Progenitor cell of endocrine pancreas (in vitro differentiated cells): ENCODE measurements at places on chromosomes 6 and 20.

DNA sequence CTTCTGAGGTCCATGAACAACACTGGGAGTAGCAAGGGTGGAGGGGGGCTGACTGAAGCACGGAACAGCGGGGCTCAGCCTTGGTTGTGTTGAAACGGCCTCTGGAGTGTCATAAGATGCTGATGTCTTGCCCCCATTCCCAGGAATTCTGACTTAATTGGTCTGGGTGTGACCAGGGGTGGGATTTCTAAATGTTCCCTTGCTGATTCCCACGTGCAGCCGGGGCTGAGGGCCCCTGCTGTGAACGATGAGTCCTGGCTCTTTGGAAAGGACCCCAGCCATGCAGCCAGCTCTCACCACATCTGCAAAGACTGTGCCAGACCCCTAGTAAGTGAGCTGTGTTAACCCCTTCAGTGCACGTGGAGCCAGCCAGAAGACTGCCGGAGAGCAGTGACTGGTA lies 28.6 kb upstream of the FAM50B start:
- H3K27ac ChIP-seq, result no peak overlapping the region
- H3K36me3 ChIP-seq, result no peaks in the 10 kb centered on the region
- H3K27me3 ChIP-seq, result peaks cover 3% of the 10 kb centered on the region
- peaks cover 12% of the 10 kb centered on the region for H3K4me1 ChIP-seq

DNA sequence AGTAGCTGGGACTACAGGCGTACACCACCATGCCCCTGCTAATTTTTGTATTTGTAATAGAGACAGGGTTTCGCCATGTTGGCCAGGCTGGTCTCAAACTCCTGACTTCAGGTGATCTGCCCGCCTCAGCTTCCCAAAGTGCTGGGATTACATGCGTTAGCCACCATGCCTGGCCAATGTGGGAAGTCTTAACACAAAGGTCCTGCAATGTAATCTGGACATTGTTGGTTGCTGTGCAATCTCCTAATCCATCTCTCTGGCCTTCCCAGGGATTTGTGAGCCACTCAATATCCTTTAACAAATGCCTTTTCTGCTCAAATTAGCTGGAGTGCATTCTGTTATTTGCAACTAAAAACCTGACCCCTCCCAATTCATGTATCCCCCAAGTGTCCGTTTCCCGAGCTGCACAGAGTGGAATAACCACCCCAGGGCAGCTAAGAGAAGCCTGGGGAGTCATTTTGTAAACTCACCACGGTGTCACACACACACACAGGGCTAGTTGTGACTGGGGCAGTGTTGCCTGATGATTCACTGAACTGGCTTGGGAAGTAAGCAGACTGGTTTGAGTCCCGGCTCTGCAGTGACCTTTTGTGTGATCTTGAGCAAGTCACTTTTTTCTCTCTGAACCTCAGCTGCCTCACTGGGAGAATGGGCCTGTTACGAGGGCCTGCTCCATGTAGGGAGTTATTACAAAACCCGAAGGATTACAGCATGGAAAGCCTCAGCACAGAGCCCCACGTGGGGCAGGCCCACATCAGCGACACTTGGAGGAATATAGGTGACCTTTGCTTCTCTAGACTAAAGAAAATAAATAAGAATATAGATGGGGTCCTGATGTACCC lies 152.3 kb downstream of the ZMYND8 start:
- H3K36me3 ChIP-seq, result peaks cover 8% of the 10 kb centered on the region
- no peaks in the 10 kb centered on the region for H3K27me3 ChIP-seq
- no peak for DNase-seq
- H3K27ac ChIP-seq, result peak overlapping the region; percentile 52

DNA sequence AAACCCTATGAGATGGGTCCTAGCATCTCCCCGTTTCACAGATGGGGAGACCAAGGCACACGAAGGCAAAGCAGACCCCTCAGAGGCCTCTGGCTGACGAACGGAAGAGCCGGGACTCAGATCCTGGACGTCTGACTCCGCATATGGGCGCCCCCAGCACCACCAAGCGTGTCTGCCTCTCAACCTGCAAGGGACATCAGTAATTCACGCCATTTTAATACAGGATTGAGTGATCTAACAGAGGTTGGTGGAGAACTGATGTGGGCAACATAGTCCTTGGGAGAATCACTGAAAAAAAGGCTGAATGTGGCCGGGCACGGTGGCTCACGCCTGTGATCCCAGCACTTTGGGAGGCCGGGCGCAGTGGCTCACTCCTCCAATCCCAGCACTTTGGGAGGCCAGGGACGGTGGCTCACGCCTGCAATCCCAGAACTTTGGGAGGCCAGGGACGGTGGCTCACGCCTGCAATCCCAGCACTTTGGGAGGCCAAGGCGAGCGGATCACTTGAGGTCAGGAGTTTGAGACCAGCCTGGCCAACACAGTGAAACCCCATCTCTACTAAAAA lies 206.6 kb downstream of the DLL1 start:
- H3K4me1 ChIP-seq, result peaks cover 5% of the 10 kb centered on the region
- no peak overlapping the region for H3K4me3 ChIP-seq
- H3K27ac ChIP-seq, result no peak overlapping the region

DNA sequence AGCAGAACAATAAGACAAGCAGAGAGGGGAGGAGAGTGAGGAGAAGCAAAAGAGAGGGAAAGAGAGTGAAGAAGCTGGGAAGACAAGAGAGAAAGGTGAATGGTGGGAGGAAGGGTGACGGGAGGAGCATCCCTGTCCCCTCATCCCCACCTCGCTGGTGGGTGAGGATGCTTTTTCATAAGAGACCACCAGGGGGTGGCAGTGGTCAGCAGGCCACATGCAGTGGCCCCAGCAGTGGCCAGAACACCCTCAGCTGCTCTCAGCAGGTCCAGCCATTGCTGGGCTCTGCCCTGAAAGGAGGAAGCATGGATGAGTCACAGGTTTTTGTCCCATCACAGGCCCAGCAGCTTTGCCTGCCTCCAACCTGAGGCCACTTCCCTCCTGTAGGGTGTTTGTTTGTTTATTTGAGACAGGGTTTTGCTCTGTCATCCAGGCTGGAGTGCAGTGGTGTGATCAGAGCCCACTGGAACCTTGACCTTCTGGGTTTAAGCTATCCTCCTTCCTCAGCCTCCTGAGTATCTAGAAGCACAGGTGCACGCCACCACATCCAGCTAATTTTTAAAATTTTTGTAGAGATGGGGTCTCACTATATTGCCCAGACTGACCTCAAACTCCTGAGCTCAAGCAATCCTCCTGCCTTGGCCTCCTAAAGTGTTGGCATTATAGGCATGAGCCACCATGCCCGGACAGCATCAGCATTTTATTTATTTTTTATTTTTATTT lies 24.0 kb downstream of the FGD2 start:
- no peak overlapping the region for H3K4me3 ChIP-seq
- H3K36me3 ChIP-seq, result no peaks in the 10 kb centered on the region
- peak overlapping the region; percentile 15 for H3K27ac ChIP-seq
- peak; percentile 51 for DNase-seq

GRCh38 chr20:7770578-7770977 lies 169.7 kb downstream of the HAO1 start:
- H3K4me3 ChIP-seq, result no peak overlapping the region
- no peak for DNase-seq
- H3K4me1 ChIP-seq, result no peaks in the 10 kb centered on the region

DNA sequence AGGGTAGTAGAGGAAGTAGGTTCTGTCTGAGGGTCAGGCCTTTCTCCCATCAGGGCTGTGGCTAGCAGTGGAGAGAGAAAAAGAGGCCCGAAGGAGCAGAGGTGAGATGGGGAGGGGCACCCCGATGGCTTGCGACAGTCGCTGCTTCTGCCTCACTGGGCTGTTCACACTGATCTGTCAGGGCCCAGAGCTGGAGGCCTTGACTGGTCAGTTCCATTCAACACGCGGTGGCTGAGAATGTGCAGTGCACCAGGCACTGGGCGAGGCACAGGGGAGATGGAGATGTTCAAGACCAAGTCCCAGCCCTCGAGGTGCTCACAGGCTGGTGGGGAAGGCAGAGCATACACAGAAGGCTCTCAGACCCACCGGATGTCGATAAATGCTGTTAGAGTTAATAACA lies 21.4 kb downstream of the SLC12A5 start:
- H3K27ac ChIP-seq, result no peak overlapping the region
- H3K4me3 ChIP-seq, result no peak overlapping the region
- peaks cover 68% of the 10 kb centered on the region for H3K27me3 ChIP-seq
- H3K4me1 ChIP-seq, result no peaks in the 10 kb centered on the region
- peaks cover 3% of the 10 kb centered on the region for H3K36me3 ChIP-seq

DNA sequence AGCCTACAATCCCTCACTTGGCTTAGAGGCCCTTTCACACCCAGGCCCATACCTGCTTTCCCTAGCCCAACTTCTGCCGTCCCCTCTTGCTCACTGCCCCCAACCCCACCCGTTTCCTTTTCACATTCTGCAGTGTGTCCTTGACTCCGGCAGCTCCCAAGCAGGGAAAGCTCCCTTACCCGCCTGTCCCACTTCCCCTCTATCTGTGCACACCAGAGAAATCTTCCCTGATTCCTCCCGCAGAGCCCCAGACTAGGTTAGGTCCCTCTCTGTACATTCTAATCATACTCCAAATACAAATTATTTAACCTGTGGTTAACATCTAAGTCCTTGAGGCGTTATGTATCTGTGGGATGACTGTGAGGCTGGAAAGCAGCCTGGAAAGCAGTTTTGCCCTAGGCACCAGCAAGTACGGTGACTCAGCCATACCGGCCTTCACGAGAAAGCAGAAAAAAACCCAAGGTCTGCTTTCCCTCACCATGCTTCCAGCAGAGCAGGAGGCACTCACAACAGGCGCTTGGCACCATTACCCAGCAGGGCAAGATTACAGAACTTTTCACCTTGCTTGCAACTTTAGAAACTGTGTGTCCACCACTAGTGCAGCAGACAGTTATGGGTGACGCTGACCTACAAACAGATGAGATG lies 22.3 kb downstream of the ELOVL5 start:
- DNase-seq, result no peak
- no peak overlapping the region for H3K4me3 ChIP-seq
- peaks cover 16% of the 10 kb centered on the region for H3K4me1 ChIP-seq

GRCh38 chr20:59777814-59778575 lies 155.4 kb downstream of the SYCP2 start:
- DNase-seq, result no peak
- H3K4me1 ChIP-seq, result no peaks in the 10 kb centered on the region
- peaks cover 14% of the 10 kb centered on the region for H3K27me3 ChIP-seq
- no peak overlapping the region for H3K4me3 ChIP-seq
- no peaks in the 10 kb centered on the region for H3K36me3 ChIP-seq
- H3K27ac ChIP-seq, result no peak overlapping the region

DNA sequence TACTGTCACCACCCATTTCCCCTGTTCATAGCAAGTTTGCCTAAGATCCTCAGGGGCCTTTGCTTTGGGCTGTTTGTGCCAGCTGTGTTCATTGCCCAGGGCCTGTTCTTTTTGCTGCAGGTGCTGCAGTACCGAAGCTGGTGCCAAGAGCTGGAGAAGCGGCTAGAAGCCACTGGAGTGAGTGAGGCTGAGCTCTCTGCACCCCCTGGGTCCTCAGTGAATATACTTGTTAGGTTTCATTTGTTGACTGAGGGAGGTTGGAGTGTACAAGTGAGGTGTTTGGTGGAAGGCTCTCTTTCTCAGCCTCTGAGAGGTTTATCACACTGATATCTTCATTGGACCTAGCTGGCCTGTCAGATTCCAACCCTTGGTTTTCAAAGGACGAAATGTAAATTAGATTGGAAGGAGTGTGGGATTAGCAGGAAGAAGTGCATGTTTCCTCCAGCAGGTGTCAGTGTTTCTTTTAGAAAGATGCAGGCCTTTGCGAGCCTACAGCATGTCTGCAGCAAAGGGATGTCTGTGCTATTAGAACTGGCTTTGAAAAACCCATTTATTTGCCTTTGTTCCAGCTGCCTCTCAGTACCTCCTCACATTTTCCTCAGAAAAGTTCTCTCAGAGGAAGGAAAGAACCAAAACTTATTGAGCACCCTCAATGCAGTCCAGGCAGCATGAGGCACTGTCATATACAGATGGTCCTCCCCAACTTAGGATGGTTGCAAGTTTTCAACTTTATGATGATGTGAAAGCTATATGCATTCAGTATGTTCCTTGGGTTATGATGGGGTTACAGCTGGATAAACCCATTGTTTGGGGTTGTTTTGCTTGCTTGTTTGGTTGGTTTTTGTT lies 8.3 kb downstream of the CEP250 start:
- peaks cover 19% of the 10 kb centered on the region for H3K4me1 ChIP-seq
- peak; percentile 40 for DNase-seq
- no peaks in the 10 kb centered on the region for H3K27me3 ChIP-seq
- peaks cover 10% of the 10 kb centered on the region for H3K36me3 ChIP-seq
- H3K27ac ChIP-seq, result no peak overlapping the region
- no peak overlapping the region for H3K4me3 ChIP-seq

GRCh38 chr6:142381181-142381580 lies 79.4 kb downstream of the ADGRG6 start:
- no peak for DNase-seq
- no peaks in the 10 kb centered on the region for H3K27me3 ChIP-seq
- no peak overlapping the region for H3K4me3 ChIP-seq
- H3K36me3 ChIP-seq, result peaks cover 6% of the 10 kb centered on the region
- H3K4me1 ChIP-seq, result peaks cover 52% of the 10 kb centered on the region

GRCh38 chr6:54074109-54074508 lies 37.1 kb upstream of the MLIP start:
- H3K27me3 ChIP-seq, result no peaks in the 10 kb centered on the region
- no peaks in the 10 kb centered on the region for H3K36me3 ChIP-seq
- DNase-seq, result no peak
- no peak overlapping the region for H3K27ac ChIP-seq

DNA sequence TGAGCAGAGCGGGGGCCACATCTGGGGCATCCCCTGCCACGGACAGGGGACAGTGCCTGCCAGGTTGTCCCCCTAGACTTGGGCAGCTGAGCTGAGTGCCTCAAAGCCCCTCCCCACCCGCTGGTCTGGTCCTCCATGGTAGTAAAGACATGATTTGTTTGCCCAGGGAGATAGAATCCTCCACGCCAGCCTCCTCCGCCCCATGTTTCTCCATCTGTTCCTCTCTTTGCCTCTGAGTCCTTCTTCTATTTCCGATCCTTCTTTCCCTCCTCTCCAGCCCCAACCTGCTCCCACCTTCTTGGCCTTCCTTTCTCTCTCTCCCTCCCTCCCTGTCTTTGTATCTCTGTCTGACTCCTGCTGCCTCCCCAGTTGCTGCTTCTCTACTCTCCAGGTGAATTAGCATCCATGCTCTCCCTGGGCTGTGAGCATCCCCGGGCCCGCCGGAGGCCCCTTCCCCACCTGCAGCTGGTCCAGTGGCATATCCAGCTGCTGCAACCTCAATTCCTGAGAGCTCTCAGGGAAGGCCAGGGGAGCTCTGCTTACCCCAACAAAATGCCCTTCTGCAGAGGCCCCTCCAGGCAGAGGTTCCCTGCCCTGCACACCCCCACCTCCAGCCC lies 45.8 kb downstream of the CPNE5 start:
- H3K4me1 ChIP-seq, result no peaks in the 10 kb centered on the region
- peak overlapping the region; percentile 57 for H3K27ac ChIP-seq
- H3K4me3 ChIP-seq, result no peak overlapping the region
- H3K36me3 ChIP-seq, result no peaks in the 10 kb centered on the region
- H3K27me3 ChIP-seq, result peaks cover 16% of the 10 kb centered on the region

GRCh38 chr20:57716901-57717300 lies 7.1 kb upstream of the PMEPA1 start:
- H3K4me3 ChIP-seq, result no peak overlapping the region
- H3K4me1 ChIP-seq, result peaks cover 21% of the 10 kb centered on the region
- no peak overlapping the region for H3K27ac ChIP-seq
- no peak for DNase-seq
- H3K36me3 ChIP-seq, result no peaks in the 10 kb centered on the region
